ENCODE measurements at places on chromosomes 2 and 18.
A peak's percentile ranks its signal among the peaks of the same experiment; 100 is the strongest.

DNA sequence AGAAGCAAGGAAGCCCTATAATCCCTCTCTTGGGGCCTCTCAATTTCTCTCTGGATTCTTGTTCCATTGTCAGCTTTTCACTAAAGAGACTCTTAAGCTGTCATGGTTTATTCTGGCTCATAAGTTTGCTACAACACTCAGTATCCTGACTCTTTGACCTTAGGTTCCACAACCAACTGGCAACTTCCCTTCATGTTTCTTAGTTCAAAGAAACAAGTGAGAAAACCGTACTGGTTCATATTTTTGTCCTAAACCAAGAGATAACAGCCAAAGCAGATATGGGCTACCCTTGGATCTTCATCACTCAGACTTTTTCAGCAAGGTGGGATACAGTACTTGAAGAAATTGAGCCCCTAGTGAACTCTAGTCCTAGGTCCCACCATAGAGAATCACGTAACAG lies 109.9 kb upstream of the CRIM1 start:
- no peak for DNase-seq

GRCh38 chr18:79434607-79435401 lies 39.1 kb downstream of the NFATC1 start:
- no peak for DNase-seq

DNA sequence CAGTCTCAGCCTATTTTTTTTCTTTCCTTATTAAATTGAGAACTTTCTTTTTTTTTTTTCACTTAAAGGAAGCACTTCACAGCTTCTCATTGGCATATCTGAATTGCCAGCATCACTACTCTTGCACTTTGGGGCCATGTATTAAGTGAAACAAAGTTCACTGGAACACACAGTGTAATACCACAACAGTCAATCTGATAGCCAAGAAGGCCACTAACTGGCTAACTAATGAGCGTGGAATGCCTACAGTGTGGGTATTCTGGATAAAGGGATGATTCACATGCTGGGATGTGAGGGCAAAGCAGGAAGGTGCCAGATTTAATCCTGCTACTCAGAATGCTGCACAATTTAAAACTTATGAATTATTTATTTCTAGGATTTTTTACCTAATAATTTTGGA lies 11.7 kb upstream of the C18orf63 start:
- no peak for DNase-seq

DNA sequence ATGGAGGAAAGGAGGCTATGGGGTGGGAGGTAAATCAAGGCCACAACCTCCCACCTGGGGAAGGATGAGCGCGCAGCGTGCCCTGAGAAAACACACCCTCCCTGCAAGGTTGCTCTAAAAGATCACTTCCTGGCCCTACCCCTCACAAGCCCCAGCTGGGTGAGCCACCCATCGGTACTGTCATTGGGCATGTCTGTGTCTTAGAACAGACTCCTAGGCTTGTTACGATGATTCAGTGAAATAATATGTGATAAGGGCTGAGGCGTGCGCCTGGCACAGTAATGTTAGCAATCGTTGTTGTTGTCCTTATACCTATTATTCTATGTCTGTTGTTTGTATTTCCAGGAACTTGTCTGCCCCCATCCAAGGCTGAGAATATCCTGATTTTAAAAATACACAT lies 175.1 kb downstream of the ZFP36L2 start:
- peak; percentile 11 for DNase-seq

GRCh38 chr18:56168049-56168781 lies 470.2 kb downstream of the TXNL1 start:
- no peak for DNase-seq

DNA sequence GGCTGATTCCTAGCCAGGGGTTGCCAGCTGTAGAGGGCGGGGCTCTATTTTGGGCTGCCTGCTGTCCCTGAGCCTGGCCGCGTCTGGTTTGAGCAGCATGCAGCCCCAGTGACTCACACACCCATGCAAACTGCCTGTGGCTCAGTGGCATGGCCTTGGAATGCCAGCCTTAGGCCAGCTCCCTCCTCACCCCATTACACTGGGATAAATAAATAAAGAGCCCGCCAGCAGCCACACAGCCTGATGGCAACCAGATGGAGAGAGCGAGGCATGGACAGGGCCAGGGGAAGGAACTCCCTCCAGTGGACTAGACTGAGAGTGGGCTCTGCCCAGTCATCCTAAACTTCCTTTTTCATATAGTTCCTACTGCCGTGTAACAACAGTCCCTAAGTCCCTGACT lies 18.3 kb downstream of the NHEJ1 start:
- no peak for DNase-seq

GRCh38 chr2:217979151-217979811 lies 23.5 kb downstream of the TNS1 start:
- no peak for DNase-seq

DNA sequence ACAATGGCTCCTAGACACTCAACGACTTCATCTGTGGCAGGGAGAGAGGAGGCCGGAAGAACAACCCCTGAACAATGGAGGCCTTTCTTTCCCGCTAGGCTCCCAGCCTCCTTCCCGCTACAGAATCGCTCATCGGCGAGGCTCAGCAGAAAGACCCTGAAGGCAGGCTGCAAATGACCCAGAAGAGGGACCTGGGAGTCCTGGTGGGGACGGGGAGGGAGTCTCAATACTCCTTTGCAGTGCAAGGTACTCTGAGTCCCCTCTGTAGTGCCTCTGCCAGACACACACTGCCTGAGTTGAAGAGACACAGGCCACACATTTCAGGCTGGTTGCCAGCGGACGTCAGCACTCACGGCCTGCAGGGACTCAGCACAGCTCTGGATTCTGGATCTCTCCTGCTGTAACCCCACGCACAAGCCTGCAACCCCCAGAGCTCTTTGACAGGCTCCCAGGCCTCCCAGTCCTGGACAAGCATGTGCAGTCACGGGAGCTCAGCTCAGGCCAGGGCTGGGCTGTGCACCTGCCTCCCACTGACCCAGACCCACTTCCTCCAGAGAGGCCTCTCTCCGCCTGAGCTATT lies 6.1 kb downstream of the GPR17 start:
- DNase-seq = no peak

DNA sequence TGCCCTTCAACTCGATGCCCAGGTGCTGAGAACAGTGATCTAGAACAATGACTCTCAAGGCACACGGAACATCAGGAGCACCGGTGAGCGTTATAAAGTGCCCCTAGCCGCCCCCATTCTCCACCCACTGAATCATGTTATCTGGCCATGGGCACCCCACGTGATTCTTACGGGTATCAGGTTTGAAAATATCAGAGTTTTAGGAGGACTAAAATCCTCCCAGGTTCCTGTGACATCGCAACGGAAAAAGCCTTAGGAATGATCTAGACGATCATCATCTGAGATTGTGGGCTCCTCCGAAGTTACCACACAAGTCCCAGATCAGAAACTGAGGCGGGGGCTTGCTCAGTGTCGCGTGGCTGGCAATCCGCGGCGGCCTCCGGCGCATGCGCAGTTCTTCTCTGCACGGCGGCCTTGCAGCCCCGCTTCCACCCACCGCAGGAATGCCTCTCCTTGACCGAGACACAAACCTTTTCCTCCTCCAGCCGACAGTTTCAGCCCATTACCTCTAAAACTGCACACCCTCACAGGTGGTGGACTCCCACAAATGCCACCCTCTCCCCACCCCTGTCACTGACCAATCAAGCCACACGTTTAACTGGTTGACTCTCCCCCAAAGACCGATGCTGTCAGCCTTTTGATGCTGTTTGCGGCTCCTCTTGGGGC lies 5.8 kb upstream of the MRPL33 start:
- peak; percentile 33 for DNase-seq

- no peak for DNase-seq
These were observed 18.0 kb downstream of the ITSN2 start for GRCh38 chr2:24342110-24342910.

DNA sequence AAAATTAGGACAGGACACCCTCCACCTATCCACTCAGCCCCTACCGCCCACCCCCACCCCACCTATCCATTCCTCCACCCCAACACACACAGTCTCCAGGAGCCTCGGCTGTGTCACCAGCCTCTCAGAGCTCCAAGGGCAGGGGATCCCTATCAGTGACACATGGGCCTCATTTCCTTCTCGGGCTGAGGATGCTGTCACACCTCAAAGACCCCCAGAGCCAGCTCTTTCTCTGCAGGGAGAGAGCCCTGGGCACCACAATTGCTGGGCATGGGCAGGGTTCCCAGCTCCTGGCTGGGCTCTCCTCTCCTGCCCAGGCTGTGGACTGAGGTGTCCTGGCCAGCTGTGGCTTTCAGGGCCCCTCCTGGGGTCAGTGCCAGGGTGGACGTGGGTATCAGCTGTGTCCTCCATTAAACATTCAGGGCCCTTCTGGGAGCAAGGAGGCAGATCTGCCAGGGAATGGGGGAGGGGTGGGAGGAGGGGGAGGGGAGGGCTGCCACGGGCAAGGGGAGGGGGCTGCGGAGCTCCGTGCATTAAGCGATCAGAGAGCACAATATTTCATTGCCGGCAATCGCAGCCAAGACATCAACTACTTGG lies 14.3 kb upstream of the ECEL1 start:
- no peak for DNase-seq

DNA sequence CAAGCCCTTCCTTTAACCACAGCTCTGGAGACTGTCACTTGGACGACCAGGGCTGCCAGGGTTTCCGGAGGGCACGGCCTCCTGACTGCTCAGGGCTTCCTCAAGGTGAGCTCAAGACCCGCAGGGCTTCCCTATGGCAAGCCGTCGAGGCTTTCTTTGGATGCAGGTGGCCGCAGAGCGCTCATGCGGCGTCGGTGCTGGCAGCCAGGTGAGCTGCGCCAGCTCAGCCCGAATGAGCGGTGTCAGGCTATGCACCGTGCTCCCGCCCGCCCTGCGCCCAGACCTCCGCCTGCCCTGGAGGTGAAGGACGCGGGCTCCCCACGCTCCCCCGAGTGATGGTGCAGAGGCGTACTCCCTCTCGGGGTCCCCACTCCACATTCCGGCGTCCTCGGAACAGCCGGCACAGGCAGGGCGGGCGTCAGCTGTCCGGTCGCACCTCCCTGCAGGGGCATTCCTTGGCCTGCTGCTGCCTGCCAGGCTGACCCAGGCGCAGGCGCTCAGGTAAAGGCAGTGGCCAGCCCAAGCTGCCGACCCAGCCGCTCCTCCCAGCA lies 20.8 kb upstream of the TUBB6 start:
- no peak for DNase-seq

DNA sequence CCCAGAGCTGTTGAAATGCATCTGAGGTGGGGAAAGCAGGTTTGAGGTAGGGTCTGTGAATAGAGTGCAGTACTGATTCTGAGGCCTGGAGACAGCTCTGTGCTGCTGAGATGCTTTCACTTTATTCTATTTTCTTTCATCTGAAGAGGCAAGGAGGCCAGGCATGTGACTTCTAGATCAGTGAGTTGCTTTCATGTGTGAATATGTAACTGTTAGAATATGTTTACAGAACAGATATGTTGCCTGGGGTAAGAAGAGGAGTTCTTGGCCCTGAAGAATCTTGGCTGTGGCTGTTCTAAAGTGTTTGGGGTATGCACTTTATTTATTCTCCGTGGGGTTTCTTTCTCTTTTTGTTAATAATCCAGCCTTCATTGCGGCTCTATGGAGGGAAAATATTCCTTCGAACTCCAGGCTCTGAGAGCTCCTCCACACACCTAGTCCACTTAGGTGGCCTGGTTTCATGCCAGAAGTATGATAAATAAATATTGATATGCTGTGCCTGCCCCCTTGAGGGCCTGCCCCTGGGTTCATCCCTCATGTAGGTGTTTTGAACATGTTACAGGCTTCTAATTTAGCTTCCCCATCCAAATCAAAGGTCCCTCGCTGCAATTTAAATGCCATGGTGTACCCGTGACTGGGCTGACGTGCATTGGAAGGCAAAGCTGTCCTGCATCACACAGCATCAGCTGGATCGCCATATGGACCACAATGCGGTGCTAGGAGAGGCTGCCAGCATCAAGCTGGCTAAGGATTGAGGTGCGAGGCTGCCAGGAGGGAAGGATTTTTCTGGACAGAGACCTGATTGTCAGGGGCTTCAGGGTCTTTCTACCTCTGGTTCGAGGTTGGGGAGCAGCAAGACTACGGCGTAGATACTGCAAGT lies 102.9 kb downstream of the PRKCE start:
- no peak for DNase-seq

GRCh38 chr2:183089192-183089851 lies 10.8 kb downstream of the DUSP19 start:
- DNase-seq = no peak

DNA sequence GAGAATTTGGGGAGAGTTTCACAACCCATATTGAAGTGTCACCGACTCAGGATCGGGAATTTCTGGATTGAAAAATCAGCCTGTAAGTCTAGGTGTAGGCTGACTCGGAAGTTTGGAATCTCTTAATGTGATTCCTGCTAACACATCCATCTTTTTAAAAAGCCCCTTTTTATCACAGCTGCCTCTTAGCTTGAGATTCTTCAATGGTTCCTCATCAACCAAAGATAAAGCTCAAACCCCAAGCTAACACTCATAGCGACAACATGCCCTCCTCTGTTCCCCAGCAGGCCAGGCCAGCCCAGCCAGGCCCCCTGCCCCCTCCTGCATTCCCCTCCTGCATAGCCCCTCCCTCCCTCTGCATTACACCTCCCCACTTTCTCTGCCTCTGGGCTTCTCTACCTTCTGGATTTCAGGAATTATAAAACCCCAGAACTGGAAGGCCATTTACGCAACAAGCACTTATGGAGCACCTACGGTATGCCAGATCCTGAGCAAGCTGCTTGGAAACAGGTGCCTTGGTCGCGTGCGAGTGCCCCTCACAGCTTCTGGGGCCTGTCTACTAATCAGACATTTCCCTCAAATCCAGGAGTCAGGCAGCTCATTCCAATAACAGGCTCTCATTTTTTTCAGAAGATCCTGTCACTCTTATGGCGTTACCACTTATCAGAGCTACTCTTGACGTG lies 63.4 kb downstream of the EMX1 start:
- DNase-seq = no peak

- DNase-seq = no peak
These were observed 99.0 kb downstream of the CPO start for GRCh38 chr2:207038299-207038698.

GRCh38 chr2:66897691-66898150 lies 462.8 kb downstream of the MEIS1 start:
- DNase-seq = no peak

- no peak for DNase-seq
These were observed 336.6 kb downstream of the SMAD2 start for GRCh38 chr18:47593744-47594472.

- no peak for DNase-seq
These were observed 18.2 kb upstream of the CALCRL start for GRCh38 chr2:187466129-187466792.

DNA sequence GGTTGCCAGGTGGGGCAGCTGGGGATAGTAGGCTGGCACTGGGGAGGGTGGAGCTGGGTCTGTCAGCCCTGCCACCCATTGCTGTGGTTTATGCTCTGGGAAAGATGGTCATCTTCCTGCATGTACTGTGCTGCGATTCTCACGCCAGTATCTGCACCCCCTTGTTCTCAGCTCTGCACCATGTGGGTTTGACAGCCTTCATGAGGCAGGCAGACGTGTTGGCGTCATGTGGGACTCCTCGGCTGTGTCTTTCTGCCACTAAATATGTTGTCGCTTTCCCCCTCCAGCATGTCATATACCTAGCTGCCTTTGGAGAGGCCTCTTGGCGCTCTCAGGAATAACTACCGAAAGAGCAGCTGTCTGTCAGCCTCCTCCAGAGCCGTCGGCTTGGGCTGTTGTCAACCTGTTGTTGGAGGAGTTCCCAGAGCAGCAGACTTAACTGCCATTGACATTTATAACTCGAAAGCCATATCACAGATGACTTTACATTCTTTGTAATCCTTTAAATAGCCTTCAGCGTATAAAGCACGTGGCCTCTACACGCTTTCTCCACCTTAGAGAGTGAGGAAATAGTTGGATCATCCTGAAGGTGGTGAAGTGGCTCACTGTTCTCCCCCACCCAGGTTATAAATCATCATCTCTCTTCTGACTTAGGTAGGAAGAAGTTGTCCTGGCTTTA lies 80.4 kb upstream of the MGAT5 start:
- peak; percentile 2 for DNase-seq

Measured in stimulated activated CD8-positive, alpha-beta memory T cell treated with anti-CD3 and anti-CD28 coated beads, Interleukin-12 subunit alpha, Interleukin-12 subunit beta, amount 100 ng/mL, for 1 hour (primary cell).